NCI-H187 treated with DMSO at 0.1 percent for 48 hours (cell line): ENCODE measurements at places on chromosomes 5 and 9.

GRCh38 chr9:118215549-118215948 lies 511.3 kb downstream of the TLR4 start:
- DNase-seq = no peak

GRCh38 chr5:52870448-52870847 lies 82.7 kb downstream of the ITGA1 start:
- DNase-seq = no peak

DNA sequence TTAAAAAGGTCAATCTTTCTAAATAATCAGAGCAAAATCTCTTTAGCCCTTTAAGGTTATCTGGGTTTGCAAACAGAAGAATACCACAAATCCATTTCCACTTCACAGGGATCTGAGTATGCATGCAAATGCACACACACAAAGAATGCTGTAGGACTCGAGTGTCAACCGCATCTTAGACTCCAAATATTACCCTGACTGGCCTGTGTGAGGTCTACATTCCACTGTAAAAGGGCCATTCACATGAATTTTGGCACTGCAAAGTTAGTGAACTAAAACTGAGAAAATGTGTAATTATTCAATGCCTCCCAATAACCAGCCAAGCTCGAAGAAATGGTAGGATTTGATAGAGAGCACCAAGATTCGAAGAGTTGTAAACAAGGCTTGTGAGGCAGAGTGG lies 199.9 kb downstream of the AGTPBP1 start:
- no peak for DNase-seq

GRCh38 chr5:28009576-28009975 lies 971.2 kb upstream of the CDH9 start:
- DNase-seq = no peak

- DNase-seq = no peak
Measured at GRCh38 chr9:119556129-119556875, 187.1 kb upstream of the BRINP1 start.

DNA sequence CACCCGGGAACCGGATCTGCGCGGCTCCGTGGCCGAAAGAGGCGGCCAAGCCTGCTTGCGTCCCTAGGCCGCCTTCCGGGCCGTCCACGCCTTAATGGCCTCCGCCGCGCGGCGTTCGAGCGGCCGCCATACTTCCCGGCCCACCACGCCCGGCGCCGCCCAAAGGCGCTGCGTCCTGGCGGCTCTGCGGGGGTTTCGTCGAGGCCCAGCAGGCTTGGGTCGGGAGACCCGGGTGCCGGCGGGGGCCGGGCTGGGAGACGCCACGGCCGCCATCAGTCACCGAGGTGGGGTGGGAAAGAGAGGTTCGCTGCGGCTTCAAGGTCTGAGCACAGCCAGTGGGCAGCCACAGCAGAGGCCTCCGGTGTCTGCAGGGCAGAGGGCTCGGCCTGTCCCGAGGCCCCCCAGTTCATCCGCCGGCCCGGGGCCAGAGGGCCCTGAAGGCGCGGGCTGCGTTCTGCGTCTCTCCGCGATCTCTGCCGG lies 545.8 kb upstream of the CDH10 start:
- no peak for DNase-seq

- no peak for DNase-seq
Measured at GRCh38 chr5:4532705-4533080, 607.4 kb upstream of the ADAMTS16 start.

DNA sequence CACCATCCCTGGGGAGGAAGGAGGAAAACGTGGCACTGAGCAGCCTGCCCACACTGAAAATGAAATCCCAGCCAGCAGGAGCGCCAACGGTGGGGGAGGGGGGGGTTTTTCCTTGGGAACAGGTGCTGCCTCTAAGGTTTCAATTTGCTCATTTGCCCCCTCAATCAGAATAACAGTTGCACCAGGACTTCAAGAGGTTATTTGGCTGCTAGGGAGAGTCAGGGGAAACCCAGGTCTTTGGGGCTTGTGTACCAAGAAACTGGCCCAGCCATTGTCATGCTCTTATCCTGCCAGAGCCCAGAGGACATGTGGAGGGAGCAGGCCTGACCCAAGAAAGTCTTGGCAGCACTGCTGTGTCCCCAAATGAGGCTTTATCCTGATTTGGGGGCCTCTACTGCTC lies 66.5 kb downstream of the NDFIP1 start:
- no peak for DNase-seq

DNA sequence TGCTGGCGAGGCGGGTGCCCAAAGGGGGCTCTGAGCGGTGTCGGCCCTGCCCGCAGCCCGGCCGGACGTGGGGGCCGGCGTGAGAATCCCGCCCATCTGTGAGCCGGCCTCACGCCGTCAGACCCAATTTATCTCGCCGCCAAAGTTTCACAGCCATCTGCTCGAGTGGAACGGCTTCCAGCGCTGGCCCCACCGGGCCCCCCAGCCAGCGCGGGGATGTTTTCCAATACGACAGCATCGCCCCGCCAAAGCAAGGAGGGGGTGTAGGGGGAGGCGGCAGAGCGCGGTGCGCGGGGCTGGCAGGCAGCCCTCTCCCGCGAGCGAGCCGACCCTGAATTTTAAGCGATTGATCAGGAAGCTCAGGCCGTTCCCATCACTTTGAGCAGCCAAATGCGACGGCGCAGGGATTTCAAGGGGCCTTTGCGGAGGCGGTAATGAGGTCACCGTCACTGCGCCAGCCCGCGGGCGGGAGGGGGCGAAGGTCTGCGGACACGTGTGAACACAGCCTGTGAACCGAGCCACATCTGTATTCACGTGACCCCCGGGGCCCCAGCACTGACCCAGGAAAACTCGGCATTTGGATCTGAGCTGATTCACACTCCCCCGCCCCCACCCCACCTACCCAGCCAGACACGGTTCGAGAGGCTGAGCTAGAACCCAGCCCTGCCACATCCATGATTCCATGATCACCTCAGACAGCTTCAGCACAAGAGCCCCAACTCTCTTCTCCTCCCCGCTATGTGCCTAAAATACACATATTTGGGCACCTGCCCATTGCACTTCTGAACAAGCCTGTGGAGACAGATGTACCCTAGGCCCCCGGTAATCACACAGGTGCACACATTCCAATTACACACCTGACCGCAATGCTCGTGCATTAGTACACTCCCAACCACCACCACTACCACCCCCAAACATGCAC lies 47.8 kb upstream of the PSD2 start:
- no peak for DNase-seq

DNA sequence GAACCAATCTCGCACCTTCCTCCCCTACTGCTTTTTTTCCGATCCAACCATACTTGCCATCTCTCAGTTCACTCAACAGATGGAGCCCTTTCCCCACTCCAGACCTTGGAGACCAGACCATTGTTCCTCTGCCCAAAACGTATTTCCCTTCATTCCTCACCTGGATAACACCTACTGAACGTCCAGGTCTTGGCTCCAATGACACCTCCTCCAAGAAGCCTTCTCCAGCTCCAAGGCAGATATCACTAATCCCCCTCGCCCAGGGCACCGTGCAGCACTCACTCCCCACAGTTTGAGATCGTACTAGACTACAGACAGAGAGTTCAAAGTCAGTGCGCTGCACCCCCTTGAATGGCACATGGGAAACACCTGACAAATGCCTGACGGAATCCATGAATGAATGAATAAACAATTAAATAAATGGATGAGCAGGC lies 47.1 kb upstream of the AKNA start:
- DNase-seq = no peak

- no peak for DNase-seq
Measured at GRCh38 chr5:125823572-125823971, 599.6 kb upstream of the GRAMD2B start.

DNA sequence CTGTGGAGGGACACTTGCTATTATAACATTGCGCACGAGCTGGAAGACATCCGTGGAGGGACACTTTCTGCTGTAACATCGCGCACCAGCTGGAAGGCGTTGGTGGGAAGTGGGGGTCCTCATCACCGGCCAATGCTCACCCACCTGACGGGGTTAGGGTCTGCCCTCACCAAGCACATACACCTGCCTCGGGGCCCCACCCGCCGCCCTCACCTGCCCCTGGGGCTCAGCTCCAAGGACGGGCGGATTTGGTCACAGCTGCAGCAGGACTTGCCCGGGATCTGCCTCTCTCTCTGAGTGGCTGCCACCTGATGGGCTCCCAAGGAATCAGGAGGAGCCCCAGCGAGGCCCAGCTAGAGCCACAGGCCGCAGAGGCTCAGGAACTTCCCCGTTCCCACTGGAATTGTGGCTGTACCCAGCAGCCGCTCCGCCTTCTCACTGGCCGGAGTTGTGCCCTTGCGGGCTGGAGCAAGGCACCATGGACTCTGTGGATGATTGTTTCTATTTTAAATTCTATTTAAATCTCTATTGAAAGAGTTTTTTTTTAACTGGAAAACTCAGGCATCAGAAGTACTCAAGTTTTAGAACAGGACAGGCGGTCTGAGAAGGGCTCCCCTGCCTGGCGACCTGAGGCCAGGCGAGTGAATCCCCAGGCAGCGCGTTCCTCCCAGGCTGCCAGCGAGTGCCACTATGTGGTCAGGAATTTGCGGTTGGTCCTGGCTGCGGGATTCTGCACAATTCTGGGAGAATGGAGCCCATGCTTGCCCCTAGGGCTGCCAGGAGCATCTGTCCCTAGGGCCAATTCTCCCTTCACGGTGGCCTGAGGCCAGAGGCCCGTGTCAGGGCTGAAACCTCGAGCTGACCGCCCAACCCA lies 38.9 kb upstream of the SLC6A3 start:
- no peak for DNase-seq

DNA sequence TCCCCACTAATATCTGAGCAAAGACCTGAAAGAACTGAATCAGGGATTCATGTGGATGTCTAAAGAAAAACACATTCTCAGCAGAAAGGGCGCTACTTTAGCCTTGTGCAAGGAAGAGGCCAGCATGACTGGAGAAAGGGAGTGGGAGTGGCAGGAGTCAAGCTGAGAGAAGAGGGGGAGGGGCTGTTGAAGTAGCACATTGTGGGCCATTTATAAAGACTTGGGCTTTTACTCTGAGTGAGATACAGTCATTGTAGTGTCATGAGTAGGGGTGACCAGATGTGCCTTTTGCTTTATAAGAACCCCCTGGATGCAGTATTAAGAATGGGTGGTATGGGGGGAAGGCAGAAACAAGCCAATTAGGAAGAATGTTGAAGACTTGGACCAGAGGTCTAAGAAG lies 452.8 kb downstream of the ENC1 start:
- DNase-seq = no peak

DNA sequence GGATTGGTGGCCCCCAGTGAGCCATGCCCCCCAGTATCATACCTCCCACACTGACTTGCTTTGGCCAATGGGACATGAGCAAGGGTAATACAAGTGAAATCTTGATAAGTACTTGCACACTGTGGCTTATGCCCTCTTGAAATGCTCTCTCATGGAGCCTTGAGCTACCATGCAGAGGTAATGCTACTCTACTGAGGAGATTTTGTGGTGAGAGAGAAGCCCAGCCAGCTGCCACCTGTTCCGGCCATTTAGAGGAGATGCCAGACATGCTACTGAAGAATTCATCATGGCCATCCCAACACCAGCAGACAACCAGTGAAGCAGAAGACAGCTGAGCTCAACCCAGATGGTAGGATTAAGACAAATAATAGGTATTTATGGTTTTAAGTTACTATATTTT lies 299.5 kb downstream of the MEF2C start:
- no peak for DNase-seq

- no peak for DNase-seq
Measured at GRCh38 chr5:20494706-20495105, 506.7 kb upstream of the CDH18 start.

GRCh38 chr9:114366334-114367128 lies 21.3 kb downstream of the AKNA start:
- no peak for DNase-seq

- DNase-seq = no peak
Measured at GRCh38 chr9:77848897-77849296, 182.7 kb downstream of the GNAQ start.

GRCh38 chr5:82862711-82863110 lies 214.5 kb downstream of the TMEM167A start:
- no peak for DNase-seq

DNA sequence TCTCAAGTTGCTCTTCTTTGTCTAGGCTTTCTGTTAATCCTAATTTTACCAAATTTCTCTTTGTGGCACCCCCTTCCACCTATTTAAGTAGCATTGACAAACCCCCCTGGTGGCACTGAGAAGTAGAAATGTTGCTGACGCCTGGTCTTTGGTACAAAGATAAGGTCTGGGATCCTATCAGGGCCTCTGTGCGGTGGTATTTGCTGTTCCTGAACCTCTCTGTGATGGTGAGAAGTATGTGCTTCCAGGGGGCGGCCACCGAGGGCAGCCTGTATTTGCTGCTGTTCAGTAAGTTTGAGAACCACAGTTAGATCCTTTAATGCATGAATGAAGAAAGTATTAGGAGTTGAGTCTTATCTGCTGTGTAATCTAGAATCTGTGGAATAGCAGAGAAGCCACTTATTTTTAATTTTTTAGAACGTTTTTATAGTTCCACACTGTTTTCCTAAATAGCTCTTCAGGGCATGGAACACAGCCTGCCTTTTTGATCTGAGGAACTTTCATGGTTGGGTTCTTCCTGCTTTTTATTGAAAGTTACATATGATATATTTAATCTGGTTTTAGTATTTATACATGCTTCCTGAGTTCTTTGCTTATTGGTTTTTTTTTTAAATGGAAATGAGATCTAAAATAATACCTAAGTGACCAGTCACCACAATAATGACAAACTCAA lies 124.2 kb downstream of the TRIO start:
- no peak for DNase-seq

GRCh38 chr9:122929796-122930354 lies 1.4 kb downstream of the ZBTB26 start:
- no peak for DNase-seq

DNA sequence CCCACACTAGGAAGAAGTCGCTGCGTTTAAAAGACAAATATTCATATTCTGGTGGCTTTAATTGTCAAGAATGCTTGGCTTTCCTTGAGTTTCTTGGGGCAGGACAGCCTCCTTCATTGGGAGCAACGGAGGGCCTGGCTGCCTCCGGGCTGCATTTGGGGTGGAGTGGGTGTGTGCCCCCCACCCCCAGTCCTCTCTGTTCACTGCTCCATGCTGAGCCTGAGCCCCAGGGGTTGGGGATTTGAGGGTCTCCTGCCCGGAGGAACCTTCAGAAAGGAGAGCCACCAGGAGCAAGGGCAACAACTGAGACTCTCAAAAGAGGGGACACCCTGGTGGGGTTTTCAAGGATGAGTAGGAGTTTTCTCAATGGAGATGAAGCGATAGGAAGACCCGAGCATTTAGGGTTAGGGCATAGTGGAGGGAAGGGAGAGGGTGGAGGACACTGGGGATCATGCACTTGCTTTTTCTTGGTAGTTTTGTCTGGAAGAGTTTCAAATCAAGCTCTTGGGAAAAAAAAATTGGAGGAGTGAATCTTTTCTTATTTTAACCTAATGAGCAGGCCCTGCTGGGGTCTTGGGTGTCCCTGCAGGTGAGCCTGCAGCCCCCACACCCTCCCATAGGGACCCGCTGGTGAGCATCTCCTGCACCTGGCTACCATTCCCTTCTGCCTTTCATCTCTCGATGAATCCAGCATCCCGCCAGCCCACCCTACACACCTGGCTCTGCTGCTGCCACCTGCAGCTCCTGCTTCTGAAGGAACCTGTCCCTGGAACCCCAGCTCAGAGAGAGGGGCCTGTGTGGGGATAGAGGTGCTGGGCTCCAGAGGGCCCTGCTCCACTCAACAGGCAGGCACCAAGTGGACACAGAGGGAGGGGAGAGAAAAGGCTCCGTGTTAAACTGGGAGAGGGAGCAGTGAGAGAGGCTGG lies 4.1 kb downstream of the SLC6A19 start:
- DNase-seq = no peak

GRCh38 chr9:89317282-89317681 lies 1.0 kb upstream of the SECISBP2 start:
- DNase-seq = no peak

GRCh38 chr5:149498724-149499336 lies 52.4 kb downstream of the CSNK1A1 start:
- no peak for DNase-seq

- DNase-seq = peak; percentile 34
Measured at GRCh38 chr5:69517763-69518212, 25.2 kb downstream of the OCLN start.

- no peak for DNase-seq
Measured at GRCh38 chr5:143244990-143245389, 158.5 kb downstream of the NR3C1 start.
